ENCODE measurements at places on chromosomes 2 and 18. TPM values are rescaled to one million over a fixed set of nuclear protein-coding genes. Genes with fewer than 3 reads are reported as not detected.

DNA sequence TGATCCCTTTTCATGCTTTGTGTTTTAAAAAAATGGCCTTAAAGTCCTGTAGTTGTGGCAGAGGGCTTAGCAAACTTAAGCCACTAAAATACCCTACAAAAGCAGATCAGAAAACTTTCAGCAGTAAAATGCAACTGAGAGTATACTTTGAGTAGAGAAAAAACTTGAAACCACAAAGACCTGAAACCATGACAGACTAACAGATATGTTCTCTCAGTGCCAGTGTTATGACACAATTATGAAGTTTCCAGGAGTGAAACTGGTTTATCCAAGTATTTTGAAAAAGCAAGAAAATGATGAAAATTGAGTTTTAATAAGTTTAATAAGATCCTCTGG lies 74.5 kb downstream of the SPRED2 start:
- no peak for DNase-seq

DNA sequence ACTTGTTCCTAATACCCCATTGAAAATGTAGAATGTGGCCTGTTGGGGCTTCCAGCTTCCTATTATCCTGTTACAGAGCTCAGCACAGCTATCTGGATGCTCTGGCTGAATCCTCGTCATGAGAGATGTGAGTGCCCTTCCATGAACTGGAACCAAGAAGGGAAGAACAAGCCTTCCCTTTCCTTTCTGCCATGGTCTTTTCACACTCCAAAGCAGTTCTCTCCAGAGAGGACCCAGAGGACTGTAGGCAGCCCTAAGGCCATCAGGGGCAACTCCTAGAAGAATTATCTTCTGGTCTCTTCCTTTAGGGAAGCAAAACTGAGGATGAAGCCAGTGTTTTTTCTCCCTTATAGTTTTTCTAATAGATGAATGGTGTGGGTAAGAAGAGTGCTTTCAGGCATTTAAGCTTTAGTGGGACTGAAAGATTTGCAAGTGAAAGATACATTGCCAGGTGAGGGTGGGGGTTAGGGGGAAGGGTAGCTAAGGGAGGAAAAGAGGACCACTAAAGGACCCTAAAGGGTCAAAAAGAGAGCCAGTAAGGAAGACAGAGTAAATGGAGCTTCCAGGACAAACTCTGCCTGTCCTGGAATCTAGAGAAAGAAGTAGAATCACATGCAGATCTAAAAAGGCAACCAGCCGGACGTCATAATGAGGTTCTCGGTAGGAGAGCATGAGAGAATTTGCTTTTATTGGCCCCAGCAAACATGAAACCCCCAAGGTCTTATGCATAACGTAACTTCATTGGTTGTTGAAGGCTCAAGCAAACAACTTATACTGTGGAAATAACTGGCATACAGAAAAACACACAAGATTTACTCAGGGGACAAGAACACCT lies 12.4 kb upstream of the XPO1 start:
- DNase-seq: no peak

DNA sequence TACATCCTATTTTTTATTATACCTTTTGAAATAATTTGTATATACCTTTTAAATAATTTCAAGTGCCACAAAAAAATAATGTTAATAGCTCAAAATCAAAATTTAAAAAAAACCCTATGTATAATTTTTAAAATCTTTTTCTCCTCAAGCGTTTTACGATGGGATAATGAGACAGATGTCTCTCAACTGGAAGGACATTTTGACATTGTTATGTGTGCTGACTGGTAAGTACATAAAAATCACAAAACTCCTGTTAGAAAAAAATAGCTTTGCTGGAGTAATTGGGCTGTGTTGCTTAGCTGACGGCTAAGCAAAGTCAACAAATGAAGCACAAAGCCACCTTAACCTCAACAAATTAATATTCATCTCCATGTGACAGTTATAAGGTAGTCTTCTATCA lies 198.0 kb upstream of the SIX3 start:
- DNase-seq: no peak

DNA sequence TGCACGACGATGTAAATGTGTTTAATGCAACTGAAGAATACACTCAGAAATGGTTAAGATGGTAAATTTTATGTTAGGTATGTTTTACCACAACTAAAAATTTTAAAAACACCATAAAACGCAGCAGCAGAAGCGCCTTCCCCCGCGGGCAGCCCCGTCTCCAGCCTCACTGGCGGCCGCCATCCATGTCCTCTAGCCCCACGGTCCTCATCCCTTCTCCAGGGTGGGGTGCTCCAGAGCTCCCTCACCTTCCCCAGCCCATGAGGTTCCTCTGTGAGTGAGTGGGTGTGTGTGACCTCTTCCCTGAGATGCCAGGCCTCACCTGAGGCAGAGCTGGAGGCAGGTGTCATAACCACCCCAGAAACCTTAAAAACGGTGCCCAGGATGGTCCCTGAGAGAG lies 17.0 kb downstream of the INHBB start:
- DNase-seq: no peak

- no peak for DNase-seq
These were observed 4.5 kb upstream of the GPR55 start for GRCh38 chr2:230929381-230930148.

DNA sequence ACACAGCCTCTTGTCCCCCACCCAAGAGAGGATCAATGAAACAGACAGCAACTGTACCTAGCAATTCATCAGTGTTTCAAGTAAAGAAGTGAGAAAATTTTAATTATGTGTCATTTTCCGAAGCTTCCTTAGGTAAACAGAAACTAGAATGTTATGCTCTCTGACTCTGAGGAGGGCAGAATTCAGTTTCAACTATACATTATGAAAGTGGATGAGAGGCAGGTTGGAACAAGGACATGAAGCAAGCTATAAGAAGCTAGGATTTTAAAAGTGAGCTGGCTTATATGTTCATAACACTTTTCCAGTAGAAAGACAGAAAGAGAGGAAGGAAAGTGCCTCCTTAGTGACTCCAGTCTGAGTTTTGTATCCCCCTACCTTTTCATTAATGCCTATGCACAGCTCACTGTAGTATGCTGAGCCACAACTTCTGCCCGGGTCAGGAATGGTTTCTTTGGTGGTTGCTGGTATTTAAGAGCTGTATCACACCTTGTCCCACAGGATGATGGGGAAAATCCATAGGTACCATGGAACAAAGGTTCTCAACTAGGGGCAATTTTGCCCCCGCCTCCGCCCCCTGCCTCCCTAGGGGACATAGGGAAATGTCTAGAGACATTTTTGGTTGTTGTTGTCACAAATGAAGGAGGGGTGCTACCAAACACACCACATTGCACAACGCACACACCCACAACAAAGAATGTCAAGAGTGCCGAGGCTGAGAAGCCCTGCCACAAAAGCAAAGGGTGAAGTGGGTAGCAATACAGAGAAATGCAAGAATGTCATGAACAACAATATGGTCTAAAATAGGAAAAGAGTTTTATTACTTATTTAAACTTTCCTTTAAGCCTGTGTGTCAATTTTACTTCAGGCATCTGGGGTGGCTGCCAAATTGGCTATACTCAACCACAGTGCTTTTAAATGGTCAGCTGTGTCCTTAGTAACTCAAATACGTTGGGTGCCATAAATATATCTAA lies 161.0 kb upstream of the ZFP36L2 start:
- no peak for DNase-seq

- DNase-seq: no peak
These were observed 328.7 kb downstream of the ZNF804A start for GRCh38 chr2:184927040-184927439.

DNA sequence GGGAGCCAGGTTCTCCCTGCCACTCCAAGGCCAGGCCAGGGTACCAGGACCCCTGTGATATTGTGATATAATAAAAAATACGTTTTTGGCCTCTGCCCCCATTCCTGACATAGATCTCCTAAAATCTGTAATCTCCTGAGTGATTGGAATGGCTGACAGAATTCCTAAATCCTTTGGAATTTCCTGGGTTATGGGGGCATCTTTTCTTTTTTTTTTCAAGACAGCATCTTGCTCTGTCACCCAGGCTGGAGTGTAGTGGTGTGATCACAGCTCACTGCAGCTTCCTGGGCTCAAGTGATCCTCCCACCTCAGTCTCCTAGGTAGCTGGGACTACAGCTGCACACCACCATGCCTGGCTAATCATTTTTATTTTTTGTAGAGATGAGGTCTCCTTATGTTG lies 26.2 kb upstream of the TUBB6 start:
- DNase-seq: no peak

- DNase-seq: peak; percentile 89
These were observed 18.0 kb downstream of the MAL start for GRCh38 chr2:95043300-95044093.

- DNase-seq: no peak
These were observed 162.3 kb downstream of the TGIF1 start for GRCh38 chr18:3612315-3612714.

DNA sequence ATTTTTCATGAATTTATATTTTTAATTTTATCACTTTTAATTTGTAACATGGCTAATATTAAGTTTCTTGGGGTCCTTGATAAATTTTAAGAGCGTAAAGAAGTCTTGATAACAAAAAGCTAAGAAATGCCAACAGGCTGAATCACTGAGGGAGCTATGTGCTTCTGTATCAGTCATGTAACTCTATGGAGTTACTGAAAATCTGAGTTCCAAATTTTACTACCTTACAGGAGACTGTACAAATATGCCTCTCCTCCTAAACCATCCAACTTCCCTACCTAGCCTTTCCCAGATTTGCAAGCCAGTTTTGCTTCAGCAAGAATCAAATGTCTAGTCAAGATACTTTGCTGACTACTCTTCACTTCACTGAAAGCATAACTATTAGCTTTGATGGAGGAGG lies 35.7 kb downstream of the FEZ2 start:
- DNase-seq: no peak

GRCh38 chr18:26653943-26654615 lies 105.7 kb upstream of the KCTD1 start:
- DNase-seq: no peak

DNA sequence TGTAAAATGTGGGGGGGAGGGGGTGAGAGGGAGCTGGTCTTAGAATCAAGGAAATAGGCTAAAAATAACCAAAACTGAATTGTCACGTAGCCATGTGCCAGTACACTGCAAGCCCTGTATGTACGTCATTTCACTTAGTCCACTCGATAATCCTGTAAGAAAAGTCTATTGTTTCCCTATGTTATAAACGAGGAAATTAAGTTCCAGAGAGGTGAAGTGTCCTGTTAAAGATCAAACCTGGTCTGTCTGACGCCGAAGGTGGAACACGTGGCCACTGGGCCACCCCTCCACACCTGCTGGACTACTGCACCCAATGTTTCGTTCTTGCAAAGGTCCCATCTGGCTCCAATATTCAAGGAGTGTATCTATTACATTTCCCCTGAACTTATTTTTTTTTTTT lies 29.6 kb downstream of the TFCP2L1 start:
- DNase-seq: no peak

- DNase-seq: no peak
These were observed 25.6 kb upstream of the TBC1D8 start for GRCh38 chr2:101176803-101177202.

GRCh38 chr2:157333304-157334047 lies 7.9 kb upstream of the ERMN start:
- no peak for DNase-seq

GRCh38 chr18:7545734-7546133 lies 21.4 kb upstream of the PTPRM start:
- DNase-seq: no peak

The LINC00305 gene
- 0.23 TPM for polyA plus RNA-seq

The TEKT4 gene
- not detected for polyA plus RNA-seq

The POTEI gene
- 0.30 TPM for polyA plus RNA-seq

The ALPI gene
- not detected for polyA plus RNA-seq

The MGAT5 gene
- polyA plus RNA-seq: 2.9 TPM

The SLC30A3 gene
- polyA plus RNA-seq: not detected

Data from pancreas (tissue), 10 donors.